Cardiac muscle cell (in vitro differentiated cells and primary cell): ENCODE measurements at places on chromosomes 5 and 9. TPM values are rescaled to one million over a fixed set of nuclear protein-coding genes. Genes with fewer than 3 reads are reported as not detected.

Gene TAF1L
- 0.09 TPM in 1 of 2 replicates, not detected in the other for total RNA-seq

DNA sequence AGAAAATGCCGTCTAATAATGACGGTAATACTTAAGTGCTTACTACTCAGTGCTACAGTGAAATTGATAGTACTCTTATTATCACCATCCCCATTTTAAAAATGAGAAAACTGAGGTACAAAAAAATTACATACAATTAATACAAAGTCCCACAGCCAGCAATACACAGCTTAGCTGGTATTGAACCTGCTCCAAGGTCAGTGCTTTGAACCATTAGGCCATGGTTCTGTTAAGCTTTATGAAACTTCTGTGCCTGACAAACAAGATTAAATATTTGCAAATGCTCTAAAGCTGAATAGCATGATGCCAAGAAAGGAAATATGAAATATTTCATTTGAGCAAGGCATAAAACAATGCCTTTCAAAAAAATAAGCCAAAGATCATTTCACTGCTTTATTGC lies 357.2 kb downstream of the ARRDC3 start:
- H3K27me3 ChIP-seq = no peaks in the 10 kb centered on the region
- DNase-seq = no peak
- no peak overlapping the region for H3K27ac ChIP-seq
- no peaks in the 10 kb centered on the region for H3K4me1 ChIP-seq

DNA sequence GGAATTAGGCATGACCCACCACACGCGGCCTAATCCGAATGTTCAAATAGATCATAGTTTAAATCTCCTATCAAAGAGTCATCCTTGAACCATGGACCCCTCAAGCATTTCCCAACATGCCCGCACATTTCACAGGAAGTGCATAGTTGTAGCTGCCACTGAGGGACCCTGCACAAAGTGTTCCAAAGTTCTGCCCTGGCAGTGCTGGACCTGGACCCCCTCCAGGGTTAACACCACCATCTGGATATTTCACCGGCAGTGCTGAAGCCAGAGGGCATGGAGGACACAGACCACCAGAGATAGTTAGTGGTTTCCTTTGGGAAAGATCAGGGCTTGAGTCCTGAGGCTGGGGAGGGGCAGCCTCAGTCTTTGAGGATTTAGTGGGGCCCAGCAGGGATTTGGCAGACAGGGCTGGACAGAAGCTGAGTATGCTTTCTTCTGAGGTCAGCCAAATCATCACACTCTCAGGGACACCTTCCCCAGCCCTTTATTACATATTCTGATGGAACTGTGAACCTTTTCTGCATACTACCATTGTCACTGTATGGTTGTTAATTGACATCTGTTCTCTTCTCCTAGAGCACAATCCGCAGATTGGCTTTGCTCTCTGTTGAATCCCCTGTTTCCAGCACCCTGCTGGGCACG lies 143.6 kb upstream of the EFNA5 start:
- H3K36me3 ChIP-seq = no peaks in the 10 kb centered on the region
- H3K4me1 ChIP-seq = peaks cover 14% of the 10 kb centered on the region
- H3K27me3 ChIP-seq = peaks cover 79% of the 10 kb centered on the region
- H3K4me3 ChIP-seq = no peak overlapping the region
- DNase-seq = no peak
- no peak overlapping the region for H3K27ac ChIP-seq

Gene IL4
- total RNA-seq = not detected in 2 replicates

DNA sequence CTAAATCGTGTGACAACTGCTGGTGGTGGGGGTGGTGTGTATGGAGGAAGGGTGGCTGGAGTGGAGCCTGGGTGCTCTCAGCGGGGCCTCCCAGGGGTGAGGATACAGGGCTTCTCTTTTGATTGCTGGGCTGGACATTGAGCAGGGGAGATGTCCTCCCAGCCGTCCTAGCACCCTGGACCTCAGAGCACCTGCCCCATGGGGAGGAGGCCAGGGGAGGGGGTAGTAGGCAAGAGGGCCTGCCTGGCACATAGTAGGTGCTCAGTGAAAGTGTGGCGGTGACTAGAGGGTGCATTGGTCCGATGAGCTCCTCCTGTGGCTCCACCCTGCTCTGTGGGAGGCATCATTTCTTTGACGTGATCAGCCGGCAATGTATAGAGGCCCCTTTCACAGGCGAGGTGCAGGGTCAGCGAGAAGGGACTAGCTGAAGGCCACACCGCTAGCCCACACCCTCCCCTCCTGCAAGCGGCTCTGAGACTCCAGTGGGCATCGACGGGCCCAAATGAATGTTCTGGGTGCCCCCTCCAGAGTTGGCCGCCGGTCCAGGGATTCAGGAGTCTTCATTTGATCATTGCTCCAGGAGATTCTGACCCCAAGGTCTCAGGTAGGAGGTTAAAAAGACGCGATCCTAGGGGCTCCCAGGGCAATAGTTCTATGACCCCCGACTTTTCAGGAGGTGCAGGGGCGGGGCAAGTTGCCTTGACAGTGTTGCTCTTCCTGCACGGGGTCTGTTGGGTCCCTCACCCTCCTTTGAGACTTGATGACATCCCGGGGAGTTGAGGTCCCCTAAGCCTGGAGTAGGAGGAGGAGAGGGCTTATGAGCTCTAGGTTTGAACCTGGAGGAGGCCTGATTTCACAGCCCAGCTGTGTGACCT lies 255.5 kb downstream of the PBX3 start:
- H3K27ac ChIP-seq = no peak overlapping the region
- no peak overlapping the region for H3K4me3 ChIP-seq

Gene C5orf63
- total RNA-seq = 0.06 and 0.46 TPM in 2 replicates

Gene CTNND2
- 6.3 and 11.0 TPM in 2 replicates for total RNA-seq
